ENCODE measurements at places on chromosomes 2 and 18. TPM values are rescaled to one million over a fixed set of nuclear protein-coding genes. Genes with fewer than 3 reads are reported as not detected.

The CAPN14 gene
- total RNA-seq: 0.67 TPM

The ATOH8 gene
- not detected for total RNA-seq

The UCN gene
- total RNA-seq: 2.4 TPM

The BOK gene
- 0.16 TPM for total RNA-seq

The DSEL gene
- 0.50 TPM for total RNA-seq

The GKN1 gene
- not detected for total RNA-seq

The EVA1A gene
- not detected for total RNA-seq

The SERPINB4 gene
- total RNA-seq: not detected

The L3MBTL4 gene
- 0.19 TPM for total RNA-seq

The ERBB4 gene
- total RNA-seq: not detected

The UGT1A3 gene
- not detected for total RNA-seq

The CFC1 gene
- total RNA-seq: not detected

The CRYGB gene
- not detected for total RNA-seq

The CARF gene
- 4.1 TPM for total RNA-seq

GRCh38 chr2:3302751-3303582, 74.7 kb downstream of the EIPR1 start:
- ATAC-seq: peak; percentile 21

GRCh38 chr2:43104763-43105162, 121.6 kb downstream of the ZFP36L2 start:
- no peak for ATAC-seq

GRCh38 chr2:176421297-176422050, 152.2 kb downstream of the MTX2 start:
- ATAC-seq: no peak

GRCh38 chr18:46071653-46072375, at the start of gene PSTPIP2:
Gene PSTPIP2, minus strand, starts transcription at chr18:46072260. Its CDS starts 72 bp downstream, at chr18:46072188.
- ATAC-seq: peak; percentile 73

- peak; percentile 53 for ATAC-seq
Measured at GRCh38 chr2:64202206-64202845, 58.1 kb upstream of the PELI1 start.

DNA sequence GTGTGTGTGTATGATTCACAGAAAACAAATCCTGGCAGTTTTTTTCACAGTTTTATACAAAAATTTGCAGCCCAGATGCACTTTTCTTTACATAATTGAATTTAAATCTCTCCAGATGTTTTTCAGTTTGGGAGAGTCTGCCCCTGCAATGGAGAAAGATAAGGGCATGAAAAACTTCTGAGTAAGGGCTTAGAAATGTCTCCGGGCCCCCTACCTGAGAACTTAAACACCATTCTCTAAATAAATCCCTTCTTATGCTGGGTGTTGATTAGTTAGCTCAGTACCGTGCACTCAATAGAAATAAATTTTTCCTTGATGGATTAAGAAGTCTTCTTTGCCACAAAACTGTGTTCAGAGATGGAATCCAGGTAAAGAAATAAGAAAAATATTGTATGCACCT, 64.5 kb downstream of the DPP4 start:
- no peak for ATAC-seq

DNA sequence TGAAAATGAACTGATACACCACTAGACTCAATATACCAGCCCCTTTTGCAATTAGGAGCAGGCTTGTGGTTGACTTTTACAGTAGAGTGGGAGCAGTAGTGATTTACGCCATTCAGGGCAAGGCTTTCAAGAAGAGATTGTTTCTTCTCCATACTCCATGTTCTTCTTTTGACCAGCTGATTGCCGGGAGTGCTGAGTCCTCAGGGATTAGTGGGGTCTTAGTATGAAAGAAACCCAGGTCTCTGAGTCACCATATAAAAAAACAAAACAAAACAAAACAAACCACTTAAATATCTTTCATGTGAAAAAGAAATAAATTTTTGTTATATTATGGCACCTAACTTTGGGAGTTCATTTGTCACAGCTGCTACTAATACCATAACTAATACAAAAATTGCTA, 465.6 kb upstream of the TRIB2 start:
- no peak for ATAC-seq

DNA sequence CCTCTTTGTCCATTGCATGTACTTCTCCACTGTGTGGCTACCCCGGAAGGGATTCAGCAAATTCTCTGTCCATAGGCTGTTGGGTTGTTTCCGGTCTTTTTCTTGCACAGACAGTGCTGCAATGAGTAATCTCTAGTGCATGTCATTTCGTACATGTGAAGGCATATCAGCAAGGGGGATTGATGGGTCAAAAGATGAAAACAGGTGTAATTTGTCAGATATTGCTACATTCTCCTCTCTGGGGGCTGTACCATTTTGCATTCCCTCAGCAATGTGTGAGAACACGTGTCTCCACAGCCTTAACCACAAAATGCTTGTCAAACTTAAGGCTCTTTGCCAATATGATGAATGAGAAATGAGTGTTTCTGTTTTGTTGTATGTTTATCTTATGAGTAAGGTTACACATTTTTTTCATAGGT, 60.5 kb downstream of the KLHL29 start:
- ATAC-seq: no peak

DNA sequence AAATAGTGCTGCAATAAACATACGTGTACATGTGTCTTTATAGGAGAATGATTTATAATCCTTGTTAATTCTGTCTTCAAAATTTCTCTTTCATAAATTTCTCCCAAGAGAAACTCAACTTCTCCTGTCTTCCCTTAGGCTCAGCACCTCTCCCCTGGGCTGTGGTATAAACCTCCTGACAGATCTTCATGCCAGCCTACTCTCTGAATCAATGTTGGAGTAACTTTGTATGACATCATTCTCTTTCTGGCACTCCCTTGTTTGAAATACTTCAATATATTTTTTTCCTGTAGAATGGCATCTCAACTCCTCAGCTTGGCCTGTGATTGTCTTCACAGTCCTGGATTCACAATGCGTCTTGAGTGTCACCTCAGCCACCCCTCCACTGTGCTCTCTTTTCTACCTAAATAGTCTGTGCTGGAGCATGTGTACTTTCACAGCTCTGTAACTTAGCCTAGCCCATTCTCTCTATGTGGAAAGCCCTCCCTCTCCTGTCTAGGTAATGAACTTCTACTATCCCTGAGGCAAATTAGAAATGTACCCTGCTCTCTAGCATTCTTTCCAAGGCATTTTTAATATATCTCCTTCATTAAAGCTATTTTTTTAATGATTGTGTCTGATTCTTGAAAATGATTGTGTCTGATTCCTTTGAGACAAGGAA, 649.9 kb upstream of the FANCL start:
- ATAC-seq: no peak

- ATAC-seq: no peak
Measured at GRCh38 chr2:226184540-226184939, 615.1 kb downstream of the IRS1 start.

- ATAC-seq: peak; percentile 74
Measured at GRCh38 chr18:5456577-5457461, 87.0 kb downstream of the EPB41L3 start.

DNA sequence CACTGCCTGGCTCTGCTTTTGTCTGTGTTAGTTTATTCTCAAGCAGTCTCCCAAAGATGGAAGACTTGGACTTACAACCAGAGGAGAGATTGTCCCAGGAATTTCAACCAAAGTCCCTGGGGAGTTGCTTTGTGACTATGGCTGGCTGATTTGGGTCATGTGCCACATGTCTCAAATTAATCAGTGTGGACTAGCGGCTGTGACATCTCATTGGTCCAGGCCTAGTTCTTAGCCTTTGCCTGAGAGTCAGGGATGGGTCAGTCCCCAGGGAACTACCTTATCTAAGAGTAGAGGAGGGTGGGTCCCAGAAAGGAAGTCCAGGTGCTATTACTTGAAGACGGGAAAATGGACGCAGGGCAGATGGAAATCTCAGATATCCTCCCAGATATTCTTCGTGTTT, 217.1 kb downstream of the ACKR3 start:
- ATAC-seq: no peak

- no peak for ATAC-seq
Measured at GRCh38 chr18:64806691-64807090, 657.8 kb upstream of the LINC00305 start.

DNA sequence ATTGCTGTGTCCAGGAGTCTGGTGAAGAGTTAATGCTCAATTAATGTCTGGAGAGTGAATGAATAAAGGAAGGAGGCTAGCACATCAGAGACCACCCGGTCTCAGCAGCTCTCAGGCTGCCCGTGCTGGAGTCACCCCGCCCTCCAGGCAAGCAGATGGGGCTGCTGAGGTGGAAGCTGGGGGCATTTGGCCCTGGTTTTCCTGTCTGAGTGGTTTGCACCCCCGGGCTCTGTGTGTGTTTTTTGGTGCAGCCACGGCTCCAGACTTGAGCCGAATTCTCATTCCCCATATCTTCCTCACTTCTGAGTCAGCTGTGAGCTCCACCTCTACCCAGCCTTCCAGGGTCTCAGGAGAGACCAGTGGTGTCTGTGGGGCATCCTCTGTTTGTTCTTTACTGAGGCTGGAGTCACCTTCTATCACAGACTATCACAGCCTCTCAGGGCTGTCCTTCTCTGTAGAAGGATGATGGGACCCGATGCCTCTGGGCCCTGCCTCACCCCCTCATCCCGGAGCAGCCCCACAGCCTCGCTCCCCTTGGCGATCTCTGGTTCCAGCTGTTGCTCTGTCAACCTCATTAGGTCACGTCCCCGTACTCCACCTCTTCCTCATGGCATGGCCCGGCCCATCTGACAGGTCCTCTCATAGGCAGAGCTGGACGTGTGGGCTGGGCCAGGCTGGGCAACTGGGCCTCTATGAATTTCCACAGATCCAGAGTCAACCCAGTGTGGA, 60.8 kb downstream of the HS1BP3 start:
- ATAC-seq: no peak

DNA sequence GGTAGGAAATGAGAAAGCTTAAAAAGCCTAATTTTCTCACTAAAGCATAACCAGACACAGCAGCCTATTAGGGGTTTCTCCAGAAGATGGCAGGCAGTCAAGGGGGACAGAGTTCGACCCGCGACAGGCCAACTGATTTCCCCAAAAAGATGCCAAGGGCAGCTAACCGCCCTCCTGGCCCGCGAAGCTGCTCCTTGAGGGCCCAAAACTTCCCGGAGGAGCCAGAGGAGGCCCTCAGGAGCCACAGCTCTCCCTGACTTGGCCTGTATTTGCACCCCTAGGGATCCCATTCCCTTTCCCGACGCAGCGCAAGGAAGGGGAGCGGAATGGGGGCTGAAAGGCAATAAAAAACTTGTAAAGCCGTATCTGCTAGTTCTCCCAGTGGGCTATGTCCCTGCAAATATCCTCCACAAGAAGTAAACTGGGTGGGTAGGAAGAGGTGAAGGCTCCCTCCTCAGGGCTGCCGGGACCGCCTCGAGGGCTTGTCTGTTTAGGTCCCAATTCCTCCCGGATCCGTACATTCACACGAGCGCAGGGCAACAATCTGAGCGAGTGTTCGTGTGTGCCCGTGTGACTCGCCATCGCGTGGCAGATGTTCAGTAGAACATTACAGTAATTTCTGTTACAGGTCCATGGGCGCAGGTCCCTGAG, 756 bp upstream of the NAGK start:
- ATAC-seq: peak; percentile 21

DNA sequence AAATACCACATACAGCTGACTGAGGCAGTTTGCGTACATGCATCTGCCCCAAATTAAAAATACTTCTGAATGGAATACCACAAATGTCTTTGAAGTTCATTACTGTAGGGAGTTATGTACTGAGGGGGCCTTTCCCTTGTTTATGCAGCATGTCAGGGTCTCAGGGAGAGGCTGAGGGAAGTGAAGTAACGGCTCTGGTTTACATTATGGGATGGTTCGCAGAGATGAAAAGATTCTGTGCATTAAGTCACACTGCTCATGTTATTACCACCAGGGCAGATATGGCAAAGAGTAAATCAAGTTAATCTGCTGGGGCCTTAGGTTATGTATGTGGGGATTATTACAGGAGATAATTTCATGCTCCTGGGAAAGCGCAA, 385.9 kb upstream of the RND3 start:
- ATAC-seq: no peak

DNA sequence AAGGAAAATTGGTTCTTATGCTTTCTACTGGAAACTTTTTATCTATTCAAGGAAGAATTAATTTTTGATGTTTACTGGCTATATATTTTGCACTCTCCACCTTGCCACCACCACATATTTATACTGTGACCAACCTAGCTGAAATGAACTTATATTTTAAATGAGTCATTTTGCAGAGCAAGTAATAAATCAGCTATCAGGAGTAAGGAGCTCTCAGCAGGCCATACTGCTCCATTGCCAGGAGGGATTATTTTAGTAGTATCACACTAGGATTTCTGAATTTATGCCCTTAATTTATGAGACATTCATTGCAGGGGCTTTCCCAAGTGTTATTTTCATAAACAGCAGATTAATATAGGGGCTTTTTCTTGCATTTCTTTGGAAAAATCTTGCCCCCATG, 125.8 kb upstream of the CYP1B1 start:
- no peak for ATAC-seq

DNA sequence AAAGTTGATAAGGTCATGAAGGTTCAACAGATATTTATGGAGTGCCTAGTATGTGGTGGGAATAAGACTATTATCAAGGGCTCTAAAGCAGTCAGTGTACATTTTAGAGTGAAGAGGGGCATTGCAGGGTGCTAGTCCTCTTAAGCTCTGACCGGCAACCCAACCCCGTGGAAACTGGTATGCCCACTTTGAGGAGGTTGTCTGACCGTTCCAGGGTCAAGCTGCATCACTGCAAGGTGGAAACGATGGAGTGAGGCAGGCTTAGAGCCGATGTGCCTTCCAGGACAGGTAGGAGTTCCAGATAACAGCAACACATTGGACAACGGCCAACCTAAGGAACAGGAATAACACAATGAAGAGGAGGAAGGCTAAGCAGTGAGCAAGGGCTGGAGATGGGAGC, 1.4 kb upstream of the UCN start:
- no peak for ATAC-seq

GRCh38 chr2:162164802-162165201, 12.8 kb upstream of the GCG start:
- ATAC-seq: no peak

GRCh38 chr2:73307720-73308119, 14.4 kb upstream of the EGR4 start:
- no peak for ATAC-seq

DNA sequence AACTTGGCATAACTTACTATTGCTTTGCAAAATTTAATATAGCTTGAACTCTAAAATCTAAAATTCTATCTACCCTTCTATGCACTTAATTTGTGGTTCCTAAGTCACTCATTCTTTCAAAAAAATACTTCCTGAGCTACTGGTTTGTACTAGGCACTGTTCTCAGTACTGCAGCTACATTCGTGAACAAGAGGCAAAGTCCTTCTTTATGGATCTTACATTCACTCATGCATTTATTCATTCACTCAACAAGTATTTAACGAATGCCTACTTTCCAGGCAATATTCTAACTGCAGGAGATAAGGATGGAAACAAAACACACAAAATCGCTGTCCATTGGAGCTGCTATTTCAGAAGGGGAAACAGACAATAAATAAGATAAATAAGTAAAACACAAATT, 104.8 kb downstream of the NBAS start:
- no peak for ATAC-seq

DNA sequence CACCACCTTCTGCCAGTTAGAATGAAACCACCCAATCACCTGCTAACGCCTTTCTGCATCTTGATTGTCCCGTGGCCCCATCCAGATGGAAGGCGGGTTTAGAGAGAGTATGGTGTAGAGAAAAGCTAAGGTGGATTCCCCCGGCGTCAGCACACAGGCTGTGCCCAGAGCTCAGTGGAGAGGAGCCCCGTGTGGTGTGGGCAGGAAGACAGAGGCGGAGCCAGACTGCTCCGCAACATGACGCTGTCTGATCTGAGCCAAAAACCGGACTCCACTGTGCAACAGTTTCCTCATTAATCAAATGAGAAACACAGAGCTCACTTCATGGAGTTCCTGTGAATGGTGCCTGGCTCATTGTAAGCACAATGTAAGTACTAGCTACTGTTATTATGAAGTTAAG, 448.1 kb upstream of the SMIM21 start:
- ATAC-seq: no peak

GRCh38 chr2:145038041-145038525, 518.2 kb upstream of the ZEB2 start:
- ATAC-seq: no peak

All from activated T-helper 17 cell treated with anti-CD3 and anti-CD28 coated beads, Interleukin-2, amount 50 U/mL, for 72 hours (primary cell).